CD4-positive, alpha-beta memory T cell (primary cell): ENCODE measurements at places on chromosomes 6 and 20.
A peak's percentile ranks its signal among the peaks of the same experiment; 100 is the strongest.

- no peak for DNase-seq
Observed at GRCh38 chr20:8535403-8536261, 403.6 kb downstream of the PLCB1 start.

DNA sequence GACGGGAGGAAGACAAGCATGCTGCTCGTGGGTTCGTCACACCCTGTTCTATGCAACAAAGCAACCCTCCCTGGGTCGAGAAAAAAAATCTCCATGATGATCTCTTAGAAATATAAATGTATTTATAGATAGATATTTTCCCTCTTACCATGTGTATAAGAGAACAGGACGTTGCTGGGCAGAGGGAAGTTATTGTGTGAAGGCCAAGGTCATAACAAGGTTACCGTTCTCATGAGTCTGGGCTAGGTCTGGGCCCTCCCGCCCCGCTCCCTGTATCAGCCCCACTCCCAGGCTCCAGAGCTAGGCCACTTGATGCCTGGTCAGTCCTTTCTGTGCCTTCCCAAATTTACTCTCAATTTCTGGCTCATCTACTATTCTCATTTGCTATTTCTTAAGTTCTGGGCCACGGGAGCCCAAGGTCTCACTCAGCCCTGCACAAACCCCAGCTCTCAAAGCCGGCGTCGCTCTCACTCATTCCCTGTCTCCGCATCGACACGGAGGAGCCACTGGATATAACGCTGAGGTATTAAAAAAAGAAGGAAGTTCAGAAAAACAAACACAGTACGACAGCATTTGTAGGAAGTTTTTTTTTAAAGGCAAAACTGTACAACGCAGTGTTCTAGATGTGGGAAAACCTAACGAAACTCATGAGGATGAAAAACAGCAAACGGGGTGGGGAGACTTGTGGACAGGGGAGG lies 96.8 kb downstream of the PSMG4 start:
- peak; percentile 57 for DNase-seq

DNA sequence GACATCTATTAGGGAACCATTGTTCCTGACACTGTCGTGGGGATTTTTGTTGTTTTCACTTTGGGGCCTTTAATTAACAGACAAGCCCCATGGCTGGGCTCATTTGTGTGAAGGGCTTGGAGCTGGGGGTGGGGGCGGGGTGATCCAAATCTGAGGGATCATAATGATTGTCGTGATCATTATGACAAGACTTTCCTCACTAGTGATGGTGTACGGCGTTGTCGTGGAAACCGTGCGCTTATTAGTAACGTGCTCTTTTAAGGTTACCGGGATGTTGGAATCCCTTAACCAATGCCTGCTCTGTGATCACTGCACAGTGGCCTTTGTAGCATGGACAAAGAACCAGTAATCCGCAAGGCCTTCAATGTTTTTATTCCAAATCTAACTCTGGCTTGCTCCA lies 18.6 kb downstream of the PDYN start:
- no peak for DNase-seq

- no peak for DNase-seq
Observed at GRCh38 chr20:12592756-12593155, 416.0 kb upstream of the SPTLC3 start.

DNA sequence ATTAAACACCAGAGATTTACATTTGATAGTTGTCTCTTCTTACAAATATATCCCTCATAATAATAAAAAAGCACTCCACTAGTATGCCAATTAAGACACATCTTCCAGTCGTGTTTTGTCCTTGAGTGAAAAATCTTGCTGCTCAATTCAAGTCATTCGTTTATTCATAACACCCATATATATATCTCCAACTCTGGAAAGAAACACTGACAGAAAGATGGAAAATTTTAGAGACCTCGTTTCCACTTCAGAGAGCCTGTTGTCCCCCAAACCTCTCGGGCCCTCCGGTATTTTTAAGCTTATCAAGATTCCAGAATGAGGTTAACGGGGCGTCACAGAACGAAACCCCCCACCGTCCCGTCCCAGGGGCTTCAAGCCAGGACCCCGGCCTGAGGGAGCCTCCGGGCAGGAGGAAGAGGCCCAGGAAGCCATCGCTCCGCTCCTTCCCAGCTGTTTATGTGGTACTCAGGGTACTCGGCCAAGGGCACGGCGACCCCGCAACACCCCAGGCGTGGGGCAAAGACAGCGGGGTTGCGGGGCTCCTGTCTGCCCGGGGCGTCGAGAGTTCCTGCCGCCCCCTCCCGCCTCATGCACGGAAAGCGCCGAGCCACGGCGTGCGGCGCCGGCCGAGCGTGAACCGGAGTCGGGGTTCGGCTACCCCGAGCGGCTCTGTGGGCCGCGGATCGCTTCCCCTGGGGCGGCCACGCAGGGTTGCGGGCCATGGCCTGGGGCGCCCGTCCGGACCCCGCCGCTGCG lies 623 bp upstream of the SNX9 start:
- no peak for DNase-seq
